NCI-H1092 (cell line): ENCODE measurements at places on chromosomes 11 and 22.
A peak's percentile ranks its signal among the peaks of the same experiment; 100 is the strongest.

DNA sequence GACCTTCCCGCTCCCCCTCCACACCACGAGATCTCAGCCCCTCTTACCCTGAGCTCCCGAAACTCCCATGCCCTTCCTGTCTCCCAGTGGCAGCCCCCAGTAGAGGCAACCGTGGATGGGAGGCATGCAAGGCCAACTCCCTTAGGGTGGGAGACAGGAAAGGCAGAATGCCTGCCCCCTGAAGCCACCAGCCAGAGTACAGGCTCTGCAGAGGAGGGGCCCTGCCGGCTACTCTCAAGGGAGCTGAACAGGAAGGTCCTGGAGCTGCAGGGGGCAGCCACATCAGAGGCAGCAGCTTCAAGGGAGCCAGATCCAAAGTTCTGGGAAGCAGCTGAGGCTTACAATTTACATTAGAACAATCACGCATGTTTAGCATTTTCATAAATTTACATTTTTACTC lies 38.3 kb downstream of the PDE2A start:
- no peak for DNase-seq

GRCh38 chr22:38732251-38732815 lies 23.5 kb downstream of the SUN2 start:
- no peak for DNase-seq

- DNase-seq = no peak
These were observed 3.9 kb downstream of the GATD1 start for GRCh38 chr11:773425-773824.

DNA sequence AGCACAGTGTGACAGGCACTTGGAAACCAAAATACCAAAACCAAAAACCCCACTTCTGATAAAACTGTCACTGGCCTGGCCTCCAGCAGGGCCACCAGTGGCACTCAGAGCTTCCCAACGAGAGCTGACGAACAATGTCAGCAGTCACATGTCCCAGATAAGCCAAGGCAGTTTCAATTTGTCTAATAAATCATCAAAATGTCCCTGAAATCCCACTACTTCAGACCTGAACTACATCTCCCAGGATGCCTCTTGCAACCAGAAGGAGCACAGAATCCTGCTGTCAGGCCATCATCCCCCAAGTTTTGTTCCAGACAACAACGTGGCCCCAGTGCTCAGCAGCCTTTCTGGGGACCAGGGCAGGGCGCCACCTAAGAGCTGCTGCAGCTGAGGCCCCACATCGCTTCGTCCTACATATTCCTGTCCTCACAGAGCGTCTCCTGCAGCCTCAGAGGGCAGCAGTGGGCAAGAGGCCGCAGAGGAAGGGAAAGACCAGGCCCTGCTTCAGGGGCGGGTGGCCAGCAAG lies 25.1 kb downstream of the LRFN4 start:
- DNase-seq = no peak

- DNase-seq = no peak
These were observed 941.7 kb downstream of the NTM start for GRCh38 chr11:132312161-132312560.

DNA sequence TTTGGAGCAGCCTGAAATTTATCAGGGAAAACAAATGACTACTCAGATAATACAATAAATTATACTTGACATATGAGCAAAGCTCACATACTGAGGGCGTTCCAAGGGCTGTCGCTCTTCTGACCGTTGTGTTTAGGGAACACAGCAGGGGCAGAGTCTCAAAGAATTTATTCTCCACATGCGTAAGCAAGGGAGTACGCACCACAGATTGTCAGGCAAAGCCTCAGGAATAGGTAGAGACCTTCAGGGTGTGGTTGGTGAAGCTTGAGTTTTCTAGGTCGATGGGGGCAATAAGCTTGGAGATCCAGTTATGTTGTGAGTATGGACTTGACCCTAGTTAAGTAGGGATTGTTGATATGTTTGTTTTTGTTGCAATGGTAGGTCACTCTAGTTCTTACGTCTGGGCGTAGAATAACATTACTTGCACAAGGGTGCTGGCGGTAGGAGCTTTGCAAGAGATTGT lies 830 bp downstream of the ACAT1 start:
- DNase-seq = peak; percentile 40
